ENCODE measurements at places on chromosomes 12 and 14.

- no peak for DNase-seq
Measured at GRCh38 chr12:15186597-15186996, 34.6 kb downstream of the RERG start.

GRCh38 chr12:102956738-102957327 is 641 bp upstream of the ASCL1 start:
- DNase-seq, result no peak

DNA sequence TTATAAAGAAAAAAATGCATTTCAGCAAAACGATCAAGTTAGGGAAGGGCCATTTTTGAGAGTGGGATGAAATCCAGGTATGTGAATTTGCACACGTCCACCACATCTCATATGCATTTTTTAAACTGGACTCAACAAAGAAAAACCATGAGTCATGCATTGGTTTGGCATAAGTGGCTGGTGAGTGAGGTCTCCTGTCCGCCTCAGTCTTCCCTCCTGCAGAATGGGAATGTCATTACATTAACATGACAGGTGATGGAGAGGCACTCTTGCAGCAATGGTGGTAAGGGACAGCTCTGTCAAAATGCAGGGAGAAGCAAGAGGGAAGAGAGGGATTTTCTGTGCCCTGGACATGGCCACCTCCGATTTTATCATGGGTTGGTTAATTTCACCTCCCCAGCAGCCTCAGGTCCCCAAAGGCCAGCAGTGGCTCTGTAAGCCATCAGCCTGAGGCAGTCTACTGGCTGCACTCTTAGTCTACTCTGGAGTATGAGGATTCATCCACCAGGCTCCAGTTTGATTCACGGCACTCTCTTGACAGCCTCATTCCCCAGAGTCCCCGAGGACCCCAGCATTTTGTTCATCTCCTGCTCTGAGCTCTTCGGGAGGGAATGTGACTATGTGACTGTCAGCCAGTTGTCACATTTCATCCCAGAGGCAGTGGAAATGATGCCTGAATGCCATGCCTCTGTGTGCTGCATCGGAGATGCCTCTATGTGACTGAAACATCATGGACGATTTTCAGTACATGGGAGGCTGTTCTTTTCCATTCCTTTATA is 17.1 kb upstream of the PWP1 start:
- DNase-seq, result no peak

DNA sequence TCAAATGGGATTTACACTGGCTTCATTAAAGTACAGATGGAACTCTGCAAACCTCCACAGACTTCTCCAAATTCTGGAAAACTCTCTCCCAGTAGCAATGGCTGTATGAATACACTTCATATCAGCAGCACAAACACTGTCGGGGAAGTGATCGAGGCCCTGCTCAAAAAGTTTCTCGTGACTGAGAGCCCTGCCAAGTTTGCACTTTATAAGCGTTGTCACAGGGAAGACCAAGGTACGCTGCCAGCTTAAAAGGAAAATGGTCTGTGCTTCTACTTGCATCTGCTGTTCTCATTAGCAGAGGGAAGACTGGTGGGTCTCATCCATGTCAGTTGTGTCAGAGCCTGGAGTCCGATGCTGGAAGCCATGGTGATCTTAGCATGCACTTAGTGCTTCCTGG is 71.0 kb downstream of the GNS start:
- DNase-seq, result no peak

DNA sequence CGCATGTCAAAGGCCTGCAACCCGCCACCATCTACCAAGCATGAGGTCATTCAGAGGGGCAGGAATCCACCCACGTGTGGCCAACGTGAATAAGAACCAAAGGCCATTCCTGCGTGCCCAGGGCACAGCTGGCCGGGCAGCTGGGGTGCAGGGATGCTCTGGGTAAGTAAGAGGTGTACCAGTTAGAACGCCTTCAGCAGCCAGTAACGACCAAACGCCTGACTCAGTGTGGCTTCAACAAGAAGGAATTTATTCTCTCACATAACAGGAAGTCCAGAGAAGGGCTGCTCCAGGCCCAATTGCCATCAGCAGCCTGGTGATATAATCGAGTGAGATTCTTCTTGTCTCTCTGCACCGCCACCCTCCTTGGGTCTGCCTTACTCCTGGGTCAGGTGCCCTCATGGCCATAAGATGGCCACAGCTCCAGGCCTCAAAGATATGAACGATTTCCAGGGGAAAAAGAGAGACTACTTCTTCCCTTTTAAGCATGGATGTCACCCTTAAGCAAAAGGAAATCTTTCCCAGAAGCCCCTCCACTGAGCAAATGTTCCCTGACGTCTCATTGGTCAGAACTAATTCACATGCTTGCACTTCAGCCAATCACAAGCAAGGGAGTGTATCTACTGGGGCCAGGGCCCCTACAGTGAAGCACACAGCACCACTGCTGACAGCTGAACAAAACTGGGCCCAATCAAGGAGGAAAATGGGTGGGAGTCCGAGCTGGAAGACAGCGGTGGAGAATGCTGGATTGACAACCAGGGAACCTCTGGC is 7.3 kb downstream of the TTC7B start:
- DNase-seq, result no peak

DNA sequence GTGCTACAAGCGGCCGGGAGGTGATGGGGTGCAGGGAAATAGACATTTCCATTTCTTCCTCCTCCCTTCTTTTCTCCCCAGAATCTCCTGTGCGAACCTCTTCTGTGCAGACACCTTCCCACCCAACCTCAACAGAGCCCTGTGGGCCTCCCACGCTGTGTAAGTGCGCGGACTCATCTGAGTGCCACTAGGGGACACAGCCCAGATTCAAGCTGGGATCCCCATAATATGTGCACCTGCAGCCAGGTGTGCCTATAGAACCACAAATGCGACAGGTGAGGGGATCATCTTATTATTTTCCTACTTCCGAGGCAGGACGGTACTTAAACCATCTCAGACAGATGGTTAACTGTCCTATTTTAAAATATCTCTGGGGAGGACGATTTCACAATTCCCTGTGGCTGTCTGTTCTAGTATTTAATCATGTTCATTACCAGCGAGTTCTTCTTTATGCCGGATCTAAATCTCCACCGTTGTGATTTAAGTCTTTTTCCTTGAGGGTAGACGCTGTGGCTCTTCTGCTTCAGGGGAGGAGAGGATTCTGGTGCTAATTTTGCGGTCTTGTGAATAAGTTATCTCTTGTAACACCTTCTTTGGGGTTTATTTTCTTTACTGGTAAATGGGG is 17.2 kb upstream of the CACNA1C start:
- no peak for DNase-seq

GRCh38 chr14:24430143-24430681 is 458 bp downstream of the KHNYN start:
- no peak for DNase-seq

DNA sequence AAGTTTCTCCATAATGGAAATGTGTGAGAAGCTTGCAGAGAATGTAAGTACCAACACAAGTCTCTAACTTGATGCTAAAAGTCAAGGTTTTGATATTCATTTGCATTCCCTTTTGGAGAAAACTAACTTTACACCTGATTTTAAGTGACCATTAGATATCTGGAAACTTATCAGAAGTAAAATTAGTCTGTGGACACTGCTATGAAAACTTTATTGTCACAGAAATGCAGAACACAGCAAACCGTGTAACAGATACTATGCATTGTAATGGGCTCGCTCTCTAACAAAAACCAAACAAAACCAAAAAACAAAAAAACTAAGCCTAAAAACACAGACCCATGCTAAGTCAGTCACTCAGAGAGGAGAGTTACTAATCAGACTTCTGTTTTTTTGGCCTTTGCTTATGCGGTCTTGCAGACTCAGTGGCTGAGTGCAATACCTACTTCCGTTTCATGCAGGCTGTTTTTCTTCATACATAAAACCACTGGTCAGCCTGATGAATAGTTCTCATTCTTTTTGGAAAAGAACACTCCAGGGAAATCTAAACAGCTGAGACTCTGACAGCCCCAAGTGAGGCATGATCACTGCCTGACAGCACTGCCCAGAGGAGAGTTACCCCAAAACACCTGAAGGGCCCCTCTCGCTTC is 35.7 kb downstream of the NRDE2 start:
- DNase-seq, result no peak

DNA sequence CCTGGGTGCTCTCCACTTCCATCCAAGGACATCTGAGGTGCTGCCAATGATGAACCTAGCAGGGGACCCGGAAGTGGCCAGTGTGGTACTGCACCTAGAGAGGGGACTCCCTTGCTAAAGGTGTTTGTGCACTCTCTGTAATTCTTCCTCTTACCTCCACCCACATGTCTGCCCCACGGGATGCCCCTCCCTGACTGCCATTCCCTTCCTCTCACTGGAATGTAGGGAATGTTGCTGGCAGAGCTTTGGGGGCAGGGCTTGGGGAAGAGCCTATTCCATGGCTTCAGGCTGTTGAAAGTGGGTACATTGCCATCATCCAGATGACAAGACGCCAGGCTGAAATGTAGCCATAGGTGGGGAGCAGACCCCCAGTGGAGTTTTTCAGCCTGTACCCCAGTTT is 153.2 kb downstream of the SMOC1 start:
- DNase-seq, result no peak

DNA sequence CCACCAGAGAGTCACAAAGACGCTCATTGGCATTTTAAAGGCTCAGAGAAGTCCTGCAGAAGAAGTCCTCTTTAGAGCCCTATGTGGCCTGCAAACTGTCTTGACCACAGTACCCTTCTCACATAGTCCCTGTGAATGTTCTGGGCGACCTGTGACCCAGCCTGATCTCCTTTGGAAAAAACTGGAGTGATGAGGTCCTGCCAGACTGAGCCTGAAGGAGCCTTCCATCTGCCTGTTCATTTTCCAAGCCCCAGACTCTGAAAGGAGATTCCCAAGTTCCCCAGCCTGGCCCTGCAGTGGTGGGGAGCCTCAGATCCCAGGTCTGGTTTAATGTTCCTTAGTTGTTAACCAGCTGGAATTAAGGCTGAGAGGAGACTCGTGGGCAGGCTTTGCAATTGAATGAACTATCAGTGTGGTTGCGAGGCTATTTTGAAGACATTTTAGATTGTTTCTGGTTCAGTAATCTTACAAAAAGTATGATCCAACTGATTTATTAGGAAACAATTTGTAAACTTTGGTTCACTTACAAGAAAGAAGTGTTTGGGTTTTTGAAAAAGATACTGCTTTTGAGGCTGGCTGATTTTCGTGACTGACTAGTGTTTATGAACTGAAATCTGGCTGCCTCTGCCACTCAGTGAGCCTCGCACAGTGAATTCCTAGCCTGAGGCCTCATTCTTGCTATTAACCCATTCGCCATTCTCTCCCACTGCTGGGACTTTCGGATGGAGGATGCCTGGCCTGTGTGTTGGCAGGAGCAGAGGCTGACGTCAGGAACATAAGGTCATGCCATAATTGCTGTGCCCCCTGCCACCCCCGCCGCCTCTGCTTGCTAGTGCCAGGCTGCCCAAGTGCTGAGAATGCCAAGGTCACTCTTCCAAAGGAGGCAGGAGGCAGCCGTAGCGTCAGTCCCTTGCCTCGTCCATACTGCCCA is 249.0 kb downstream of the CACNA1C start:
- no peak for DNase-seq

GRCh38 chr12:92027243-92027642 is 118.4 kb downstream of the BTG1 start:
- no peak for DNase-seq

DNA sequence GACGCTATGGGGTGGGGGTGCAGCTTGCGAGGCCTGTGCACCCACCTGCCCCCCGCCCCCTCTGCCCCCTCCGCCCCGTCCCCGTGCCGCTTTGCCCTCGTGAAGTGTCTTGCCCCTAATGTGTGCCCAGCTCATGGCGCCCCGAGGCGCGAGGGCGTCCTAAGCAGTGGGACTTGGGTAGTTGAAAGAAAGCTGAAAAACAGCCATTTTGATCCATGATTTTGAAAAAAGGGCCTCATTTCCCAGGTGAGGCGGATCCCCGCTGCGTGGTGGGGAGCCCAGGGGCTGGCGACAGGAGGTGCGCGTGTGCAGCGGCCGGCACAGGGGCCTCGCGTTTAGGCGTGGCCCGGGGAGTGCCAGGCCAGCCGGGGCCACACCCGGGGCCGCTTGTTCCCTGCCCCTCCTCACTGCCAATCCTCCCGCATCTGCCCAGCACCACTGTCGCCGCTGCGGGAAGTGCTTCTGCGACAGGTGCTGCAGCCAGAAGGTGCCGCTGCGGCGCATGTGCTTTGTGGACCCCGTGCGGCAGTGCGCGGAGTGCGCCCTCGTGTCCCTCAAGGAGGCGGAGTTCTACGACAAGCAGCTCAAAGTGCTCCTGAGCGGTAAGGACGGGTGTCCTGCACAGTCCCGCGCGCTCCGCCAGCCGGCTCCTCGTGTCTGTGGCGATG is 11.8 kb downstream of the ZFYVE21 start:
- no peak for DNase-seq

- no peak for DNase-seq
Measured at GRCh38 chr12:4147031-4147481, 126.5 kb upstream of the CCND2 start.

GRCh38 chr12:126570566-126570965 is 1505.3 kb downstream of the AACS start:
- DNase-seq, result no peak
